Fibroblast of skin of left biceps (primary cell): ENCODE measurements at places on chromosomes 11 and 22.
A peak's percentile ranks its signal among the peaks of the same experiment; 100 is the strongest.

GRCh38 chr11:98710986-98711385 lies 309.8 kb upstream of the CNTN5 start:
- DNase-seq: no peak

GRCh38 chr11:79078456-79078855 lies 362.4 kb downstream of the TENM4 start:
- no peak for DNase-seq

- no peak for DNase-seq
Observed at GRCh38 chr11:2301631-2302305, at the start of the genes C11orf21 and TSPAN32. TSS of gene C11orf21 (minus strand) at chr11:2301918. CDS start at chr11:2301808, 110 bp downstream. TSS of gene TSPAN32 (plus strand) at chr11:2302013. CDS start at chr11:2302150, 137 bp downstream.

DNA sequence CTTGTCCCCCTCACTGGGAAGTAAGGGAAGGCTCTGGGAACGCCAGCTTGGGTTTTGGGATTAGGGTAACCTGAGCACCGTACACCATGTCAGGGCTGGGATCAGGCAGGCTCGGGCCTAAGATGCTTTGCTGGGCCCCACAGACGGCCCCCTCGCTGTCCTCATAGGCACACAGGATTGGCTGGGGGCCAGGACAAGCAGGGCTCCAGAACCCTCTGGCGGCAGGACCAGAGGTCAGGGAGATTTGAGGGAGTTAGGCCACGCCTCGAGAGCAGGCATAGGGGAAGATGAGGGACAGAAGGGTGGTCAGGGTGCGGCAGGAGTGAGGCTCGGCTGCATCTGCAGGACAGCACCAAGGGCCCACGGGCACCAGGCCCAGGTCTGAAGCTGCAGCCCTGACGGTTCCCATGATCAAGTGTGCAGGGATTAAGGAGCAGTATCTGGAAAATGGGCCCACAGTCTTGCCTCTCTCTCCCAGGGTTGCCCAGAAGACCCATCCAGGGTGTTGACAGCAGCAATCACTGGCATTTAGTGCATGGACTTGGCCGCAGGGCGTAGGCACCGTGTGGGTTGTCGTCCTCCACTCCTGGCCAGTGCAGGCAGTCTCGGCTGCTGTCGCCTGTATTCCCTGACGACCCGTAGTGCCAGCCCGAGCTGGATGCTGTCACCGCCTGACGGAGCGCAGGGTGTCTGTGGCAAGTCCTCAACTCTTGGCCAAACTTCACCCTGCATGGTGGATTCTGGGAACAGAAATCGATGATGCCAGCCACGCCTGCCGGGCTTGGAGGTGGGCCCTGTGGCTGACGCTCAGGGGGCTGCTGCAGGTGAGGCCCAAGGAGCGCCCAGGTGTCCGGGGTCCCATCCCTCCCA lies 15.7 kb upstream of the GNB1L start:
- no peak for DNase-seq

- DNase-seq: no peak
Observed at GRCh38 chr11:119125821-119126220, 4.4 kb downstream of the HINFP start.

DNA sequence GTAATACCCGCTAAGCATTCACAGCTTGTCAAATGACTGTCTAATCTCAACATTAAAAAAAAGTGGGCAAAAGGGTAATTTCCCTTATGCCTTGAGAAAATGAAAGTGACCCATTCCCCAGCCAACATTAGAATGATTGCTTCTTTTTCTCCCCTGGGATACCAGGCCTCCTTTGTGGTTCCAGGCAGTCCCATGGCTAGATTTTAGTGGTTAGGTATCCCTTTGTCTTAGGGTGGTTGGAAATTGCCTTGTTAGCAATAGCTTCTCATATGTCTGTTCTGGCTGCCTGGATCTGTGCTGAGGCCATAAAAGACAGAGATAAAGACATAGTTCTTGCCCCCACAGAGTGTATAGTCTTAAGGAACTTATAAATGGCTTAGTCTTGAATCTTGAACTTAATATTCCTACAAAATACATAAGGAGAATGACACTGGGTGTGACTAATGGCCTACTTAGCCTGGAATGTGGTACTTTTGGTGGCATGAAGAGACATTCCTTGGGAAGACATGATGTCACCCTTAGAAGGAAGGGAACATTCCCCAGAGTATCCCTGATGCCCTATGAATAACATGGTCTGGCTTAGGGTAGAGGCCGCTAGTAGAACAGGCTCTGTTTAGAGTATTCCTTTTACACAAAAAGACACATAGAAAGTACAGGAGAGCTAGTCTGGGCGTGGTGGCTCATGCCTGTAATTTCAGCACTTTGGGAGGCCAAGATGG lies 90.3 kb downstream of the ZBTB16 start:
- no peak for DNase-seq

DNA sequence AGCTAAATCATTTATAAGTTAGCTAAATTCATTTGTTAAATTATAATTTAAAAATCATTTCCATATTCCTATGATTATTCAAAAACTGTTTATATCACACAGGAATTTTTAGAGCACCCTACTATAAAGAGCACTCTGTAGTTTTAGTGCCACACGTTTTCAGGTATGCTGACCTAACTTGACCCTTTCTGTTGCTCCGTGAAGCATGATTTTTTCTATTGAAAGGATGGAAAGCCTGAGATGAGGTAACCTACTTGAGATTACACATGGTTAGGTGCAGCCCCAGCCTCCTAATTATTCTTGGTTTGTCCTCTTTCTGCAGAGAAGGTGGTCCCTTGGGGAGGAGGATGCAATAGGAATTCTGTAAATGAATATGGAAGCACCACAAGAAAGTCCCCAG lies 72.6 kb downstream of the PPFIBP2 start:
- no peak for DNase-seq

DNA sequence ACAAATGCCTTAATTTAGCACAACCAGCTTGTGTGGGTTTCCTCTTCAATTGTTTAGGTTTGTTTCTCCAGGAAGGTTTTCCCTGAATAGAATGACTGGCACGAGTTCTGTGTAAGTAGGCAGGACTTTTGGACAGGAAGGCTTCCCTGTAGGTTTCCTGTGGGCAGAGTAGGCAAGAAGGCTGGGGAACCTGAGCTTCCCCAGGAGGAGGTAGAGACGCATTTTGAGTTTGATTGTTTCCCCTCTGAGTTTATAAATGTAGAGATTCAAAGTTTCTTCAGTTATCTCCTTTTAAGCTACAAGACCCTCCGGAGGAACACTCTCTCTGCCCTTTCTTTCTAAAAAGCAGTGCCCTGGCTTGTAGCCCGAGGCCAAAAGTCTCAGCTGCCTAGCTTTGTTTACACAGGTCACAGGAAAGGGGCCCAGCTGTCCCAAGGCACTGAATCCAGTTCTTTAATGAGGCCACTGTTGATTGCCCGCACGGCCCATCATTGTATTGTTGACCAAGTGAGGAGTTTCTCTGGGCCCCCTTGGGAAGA lies 66.6 kb upstream of the RDX start:
- no peak for DNase-seq

GRCh38 chr11:131895865-131896264 lies 525.5 kb downstream of the NTM start:
- no peak for DNase-seq

GRCh38 chr22:17013396-17014100 lies 5.5 kb upstream of the GAB4 start:
- no peak for DNase-seq

GRCh38 chr11:33040033-33040861 lies 875 bp downstream of the TCP11L1 start:
- no peak for DNase-seq

- no peak for DNase-seq
Observed at GRCh38 chr22:48880749-48881148, 946.9 kb downstream of the BRD1 start.

DNA sequence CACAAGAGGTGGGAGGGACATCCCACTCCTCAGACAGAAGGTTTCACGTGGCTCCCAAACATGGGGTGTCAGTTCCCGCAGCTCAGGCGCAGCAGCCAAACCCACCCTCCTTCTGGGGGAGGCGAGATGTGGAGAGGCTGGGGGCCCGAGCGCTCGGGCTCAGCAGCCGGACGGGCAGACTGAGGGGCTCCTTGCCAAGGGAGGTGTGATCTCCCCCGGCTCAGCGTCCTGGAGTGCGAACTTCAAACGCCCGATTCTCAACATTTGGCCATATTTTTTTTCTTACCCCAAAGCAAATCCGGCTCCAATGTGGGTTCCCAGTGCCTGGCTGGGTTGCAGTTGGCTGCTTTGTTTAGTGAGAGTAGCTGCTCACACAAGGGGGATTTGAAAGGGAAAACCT lies 477.9 kb downstream of the MN1 start:
- DNase-seq: no peak

- no peak for DNase-seq
Observed at GRCh38 chr22:27989758-27990450, 70.8 kb upstream of the PITPNB start.

DNA sequence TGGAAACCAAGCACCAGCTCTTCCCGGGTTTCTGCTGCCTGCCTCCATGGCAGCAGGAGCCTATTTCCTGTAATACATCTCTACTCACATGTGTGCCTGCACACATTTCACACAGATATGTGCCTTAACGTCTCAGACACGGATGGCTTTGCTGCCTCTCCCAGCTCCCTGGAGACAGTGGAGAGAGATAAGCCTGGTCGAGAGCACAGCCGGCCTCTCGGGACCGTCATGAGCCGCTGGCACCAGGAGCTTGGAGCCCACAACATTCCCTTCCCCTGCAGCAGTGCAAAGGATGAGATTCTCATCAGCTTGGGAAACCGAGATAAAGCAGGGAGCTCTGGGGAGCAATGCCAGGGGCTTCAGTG lies 587.7 kb downstream of the BRD1 start:
- no peak for DNase-seq

GRCh38 chr22:43829904-43830851 lies 18.1 kb upstream of the EFCAB6 start:
- no peak for DNase-seq

DNA sequence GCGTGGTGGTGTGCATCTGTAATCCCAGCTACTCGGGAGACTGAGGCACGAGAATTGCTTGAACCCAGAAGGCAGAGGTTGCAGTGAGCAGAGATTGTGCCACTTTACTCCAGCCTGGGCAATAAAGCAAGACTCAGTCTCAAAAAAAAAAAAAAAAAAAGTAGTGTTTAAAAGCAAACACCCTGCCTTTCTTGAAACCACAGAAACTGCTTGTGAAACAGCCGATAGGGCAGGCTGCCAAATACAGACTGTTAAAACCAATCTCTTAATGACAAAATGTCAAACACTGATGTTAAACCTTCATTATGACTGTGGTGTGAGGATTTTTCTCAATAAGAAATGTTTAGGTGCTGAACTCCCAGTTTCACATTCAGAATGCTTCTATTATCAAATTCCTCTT lies 27.3 kb downstream of the MARK2 start:
- DNase-seq: peak; percentile 29

DNA sequence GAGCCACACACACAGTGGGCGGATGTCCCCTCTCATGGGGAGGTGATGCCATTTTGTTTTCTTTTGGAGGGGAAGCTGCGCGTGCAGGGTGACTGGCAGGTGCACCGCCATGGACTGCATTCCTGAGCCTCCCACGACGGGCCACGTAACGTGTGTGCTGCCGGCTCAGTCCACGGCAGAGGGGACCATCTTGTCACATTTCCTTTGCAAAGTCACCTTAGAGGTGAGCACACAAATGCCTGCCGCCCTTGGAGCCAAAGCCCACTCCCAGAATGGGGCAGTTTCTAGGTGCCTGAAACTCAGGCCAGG lies 262.5 kb downstream of the CTTN start:
- no peak for DNase-seq

DNA sequence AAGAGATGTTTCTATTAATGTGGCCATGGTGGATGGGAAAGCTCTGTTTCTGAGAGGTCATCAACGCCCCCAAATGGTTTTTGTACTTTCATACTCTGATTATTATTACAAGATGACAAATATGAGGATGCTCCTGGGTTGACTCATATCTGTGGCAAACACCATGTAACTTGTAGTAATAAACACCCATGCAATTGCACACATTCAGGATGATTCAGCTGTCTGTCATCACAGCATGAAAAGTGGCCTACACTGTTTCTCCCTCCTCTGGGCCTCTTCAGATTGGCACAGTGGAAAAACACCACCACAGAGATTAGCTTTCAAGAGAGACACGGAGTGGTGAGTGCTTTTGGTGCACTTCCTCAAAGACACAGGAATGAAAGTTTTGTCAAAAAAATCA lies 85.4 kb downstream of the MTNR1B start:
- peak; percentile 72 for DNase-seq

GRCh38 chr11:75872887-75873416 lies 57.9 kb downstream of the UVRAG start:
- no peak for DNase-seq

DNA sequence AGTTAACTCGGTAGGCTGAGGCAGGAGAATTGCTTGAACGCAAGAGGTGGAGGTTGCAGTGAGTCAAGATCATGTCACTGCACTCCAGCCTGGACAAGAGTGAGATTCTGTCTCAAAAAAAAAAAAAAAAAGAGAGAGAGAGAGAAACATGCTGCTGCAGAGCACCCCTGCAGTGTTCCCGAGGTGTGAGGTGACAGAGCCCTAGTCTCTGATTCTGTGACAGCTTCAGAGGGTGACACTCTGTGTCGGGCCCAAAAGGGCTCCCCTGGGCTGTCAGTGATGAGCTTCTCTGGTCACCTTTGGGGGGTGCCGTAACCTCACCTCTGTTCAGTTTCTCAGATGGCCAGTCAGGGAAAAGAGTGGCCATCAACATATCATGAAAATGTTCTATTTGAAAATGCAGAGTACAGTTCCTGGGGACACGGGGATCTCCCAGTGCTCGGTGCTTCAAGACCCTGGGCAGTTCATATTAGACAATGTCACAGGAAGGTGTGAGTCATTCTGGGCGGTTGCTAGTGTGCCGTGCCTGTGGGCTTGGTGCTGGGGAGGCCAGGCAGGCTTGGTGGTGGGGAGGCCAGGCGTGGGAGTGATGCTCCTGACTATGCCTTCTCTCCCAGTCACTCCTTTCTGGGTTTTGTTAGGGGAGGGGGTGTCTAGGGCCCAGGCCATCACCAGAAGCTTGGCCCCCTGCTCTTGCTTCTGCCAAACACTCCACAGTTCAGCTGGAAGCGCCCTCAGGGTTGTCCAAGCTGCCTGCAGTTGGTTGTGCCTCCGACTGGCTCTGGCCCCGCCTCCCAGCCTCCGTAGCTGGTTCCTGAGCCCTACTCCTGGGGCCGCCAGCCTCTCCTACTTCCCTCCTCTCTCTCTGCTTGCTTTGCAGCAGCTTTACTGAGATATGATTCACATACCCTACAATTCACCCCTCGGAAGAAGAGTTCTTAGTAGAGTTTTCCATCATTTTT lies 52.5 kb upstream of the CLDN5 start:
- no peak for DNase-seq

DNA sequence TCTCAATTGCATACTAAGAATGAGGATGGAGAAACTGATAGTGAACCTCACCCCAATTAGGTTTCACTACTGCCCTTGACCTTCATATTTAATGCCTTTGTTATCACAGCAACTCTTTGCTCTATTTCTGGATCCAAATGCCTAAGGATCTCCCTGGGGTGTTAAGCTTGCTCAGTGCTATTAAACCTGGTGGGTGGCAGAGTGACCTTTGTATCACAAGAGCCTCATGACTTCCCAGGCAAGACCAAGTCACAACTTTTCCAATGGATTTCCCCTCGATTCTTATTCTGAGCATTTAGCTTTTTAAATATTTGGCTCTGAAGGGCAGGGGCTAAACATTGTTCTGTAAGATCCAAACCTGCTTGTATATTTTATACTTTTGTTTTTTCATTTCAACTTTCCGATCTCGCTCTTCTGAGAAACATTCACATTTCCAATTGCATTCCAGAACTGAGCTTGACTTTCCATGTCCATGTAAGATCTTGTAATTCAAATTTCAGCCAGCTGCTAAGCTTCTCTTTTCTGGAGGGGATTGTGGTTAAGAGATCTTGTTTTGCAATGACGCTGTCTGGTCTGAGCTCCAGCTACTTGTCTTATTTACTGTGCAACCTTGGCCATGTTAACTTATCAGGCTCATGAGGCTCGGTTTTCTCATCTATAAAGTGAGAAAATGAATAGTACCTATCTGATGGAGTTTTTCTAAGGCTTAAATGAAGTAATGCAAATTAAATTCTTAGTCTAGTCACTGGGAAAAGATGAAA lies 6.4 kb upstream of the EHF start:
- no peak for DNase-seq
